Muscle of leg (tissue), 16 donors: ENCODE measurements at places on chromosomes 16 and 17.
A peak's percentile ranks its signal among the peaks of the same experiment; 100 is the strongest.

DNA sequence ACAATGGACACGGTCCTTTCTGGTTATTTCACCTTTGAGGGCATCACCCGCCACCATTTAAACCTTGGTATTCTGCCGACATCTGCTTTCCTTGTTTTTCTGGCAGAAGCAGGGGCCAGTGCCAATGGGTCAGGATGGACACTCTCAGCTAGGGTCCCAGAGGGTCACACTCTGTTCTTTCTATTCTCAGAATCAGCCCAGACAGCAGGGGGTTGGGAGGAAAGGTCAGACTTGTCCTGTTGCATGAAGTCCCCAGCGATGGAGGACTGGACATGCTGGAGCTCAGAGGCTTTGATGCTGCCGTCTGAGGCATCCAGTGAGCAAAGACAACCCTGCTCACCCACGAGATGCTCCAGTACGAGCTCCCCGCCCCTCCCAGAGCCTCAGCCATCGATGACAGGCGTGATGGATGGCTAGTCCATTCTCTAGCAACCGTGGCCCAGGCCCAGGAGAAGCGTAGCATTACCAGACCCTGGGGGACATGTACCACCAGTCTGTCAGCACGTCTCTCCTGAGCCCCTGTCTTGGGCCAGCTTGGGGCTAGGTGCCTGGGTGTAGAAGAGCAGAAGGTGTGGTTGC lies 62.0 kb downstream of the FOXL1 start:
- DNase-seq, result no peak

GRCh38 chr17:70232466-70232865 lies 63.1 kb downstream of the KCNJ2 start:
- peak; percentile 69 for DNase-seq

GRCh38 chr17:66301864-66302741 lies at the start of gene PRKCA:
PRKCA (plus strand) TSS chr17:66302613.
- DNase-seq, result peak; percentile 83

- no peak for DNase-seq
Measured at GRCh38 chr16:56022818-56023217, 147.6 kb upstream of the CES5A start.

DNA sequence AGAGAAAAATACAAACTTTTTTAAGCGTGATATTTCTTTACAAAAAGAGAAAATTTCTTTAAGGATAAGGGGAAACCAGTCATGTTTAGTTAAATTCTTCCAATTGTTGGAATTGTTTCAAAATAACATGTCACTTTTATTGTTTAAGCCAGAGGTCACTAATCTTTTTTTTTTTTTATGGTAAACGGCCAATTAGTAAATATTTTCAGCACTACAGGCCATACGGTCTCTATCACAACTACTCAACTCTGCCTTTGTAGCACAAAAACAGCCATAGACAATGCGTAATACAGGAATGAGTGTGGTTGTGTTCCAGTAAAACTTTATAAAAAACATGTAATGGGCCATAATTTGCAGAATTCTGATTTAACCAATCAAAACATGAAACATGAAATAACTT lies 401.4 kb downstream of the GRIN2A start:
- no peak for DNase-seq

DNA sequence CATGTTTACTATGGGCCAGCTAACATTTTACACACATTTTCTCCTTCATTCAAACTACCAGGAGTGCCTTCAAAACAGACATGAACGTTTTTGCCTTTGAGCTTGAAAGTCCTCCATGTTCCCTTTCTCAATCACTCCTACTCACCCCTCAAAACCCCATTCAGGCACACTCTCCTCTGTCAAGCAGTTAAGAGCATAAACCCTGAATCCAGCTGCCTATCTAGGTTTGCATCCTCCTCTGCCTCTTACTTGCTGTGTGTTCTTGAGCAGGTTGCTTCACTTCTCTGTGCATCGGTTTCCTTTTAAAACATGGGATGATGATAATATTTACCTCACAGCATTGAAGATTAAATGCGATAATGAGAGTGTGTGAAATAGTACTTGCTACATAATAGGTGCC lies 215.3 kb downstream of the HAPSTR1 start:
- DNase-seq, result no peak

GRCh38 chr17:3596804-3597464 lies 12.3 kb downstream of the TRPV1 start:
- DNase-seq, result peak; percentile 41

DNA sequence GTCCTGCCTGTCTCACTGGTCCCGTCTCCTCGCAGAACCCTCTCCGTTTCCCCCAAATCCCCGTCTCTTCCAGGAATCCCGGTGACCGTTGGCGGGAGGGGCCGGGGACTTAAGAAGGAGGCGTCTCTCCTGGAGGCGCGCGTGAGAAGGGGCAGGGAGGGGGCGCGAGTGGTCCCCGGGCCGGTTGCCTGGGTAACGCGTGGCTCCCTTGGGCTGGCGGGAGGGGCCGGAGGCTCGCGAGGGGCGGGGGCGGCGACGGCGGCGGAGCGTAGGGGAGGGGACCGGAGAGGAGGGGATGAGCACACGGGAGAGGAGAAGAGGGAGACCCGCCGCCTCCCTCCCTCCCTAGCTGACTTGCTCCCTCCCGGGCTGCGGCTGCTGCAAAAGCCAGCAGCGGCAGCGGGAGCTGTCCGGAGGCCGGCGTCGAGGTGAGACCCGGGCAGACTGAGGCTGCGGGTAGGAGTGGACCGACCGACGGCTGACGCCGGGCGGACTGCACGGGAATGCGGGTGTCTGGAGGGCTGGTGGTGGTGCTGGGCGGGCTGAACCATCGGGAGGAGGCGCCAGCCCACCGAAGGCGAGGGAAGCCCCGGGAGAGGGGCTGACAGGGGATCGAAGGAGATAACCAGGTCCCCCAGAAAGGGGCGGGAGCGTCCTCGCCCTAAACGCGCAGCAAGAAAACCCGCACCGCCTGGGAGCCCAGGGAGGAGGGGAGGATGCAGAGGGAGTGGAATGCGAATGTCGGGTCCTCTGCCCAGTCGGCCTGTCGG lies at the start of gene PRRT2:
TSS of gene PRRT2 (plus strand) at position 298 of the 770 bp plus-strand sequence. CDS start 862 bp downstream, outside the sequence.
- peak; percentile 94 for DNase-seq

DNA sequence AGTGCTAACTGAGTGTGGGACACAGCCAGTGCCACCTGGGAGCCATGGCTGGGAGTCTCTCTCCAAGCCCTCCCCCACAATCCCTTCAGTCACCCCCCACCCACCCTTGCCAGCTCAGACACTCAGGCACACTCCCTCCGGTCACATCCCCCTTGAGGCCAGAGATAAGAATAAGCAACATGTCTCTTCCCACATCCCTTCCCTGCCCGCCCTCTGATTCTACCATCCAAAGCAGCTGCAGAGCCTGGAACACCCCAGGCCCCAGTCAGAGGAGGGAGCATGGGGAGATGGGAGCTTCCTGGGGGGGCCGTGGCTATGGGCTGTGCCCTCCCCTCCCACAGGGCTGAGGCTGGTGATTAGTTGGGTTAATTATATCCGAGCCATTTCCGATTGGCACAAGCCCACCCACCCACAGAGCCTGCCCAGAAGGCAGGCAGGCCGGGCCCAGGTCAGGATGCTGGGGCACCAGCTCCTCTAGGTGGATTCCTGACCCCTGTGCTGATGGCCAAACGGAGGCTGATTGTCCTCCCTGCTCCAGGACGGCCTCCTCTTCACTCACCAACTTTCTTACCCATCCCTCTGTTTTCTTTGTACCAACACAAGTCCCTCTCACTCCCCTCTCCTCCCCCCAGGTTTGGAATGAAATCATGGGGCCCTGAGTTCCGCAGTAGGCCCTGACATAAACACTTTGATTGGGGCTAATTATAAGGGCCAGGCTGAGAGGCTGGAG lies 28.6 kb upstream of the MEIOC start:
- no peak for DNase-seq

- DNase-seq, result no peak
Measured at GRCh38 chr16:69166946-69167930, 19.7 kb upstream of the SNTB2 start.

DNA sequence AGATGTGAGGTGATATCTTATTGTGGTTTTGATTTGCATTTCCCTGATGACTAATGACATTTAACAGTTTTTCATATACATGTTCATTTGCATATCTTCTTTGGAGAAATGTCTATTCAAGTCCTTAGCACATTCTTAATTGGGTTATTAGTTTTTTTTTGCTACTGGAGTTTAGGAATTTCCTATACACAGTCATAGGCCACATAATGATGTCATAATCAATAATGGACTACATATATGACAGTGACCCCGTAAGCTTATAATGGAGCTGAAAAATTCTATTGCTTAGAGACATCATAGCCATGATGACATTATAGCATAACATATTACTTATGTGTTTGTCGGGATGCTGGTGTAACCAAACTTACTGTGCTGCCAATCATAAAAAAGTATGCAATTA lies 83.7 kb downstream of the ABCA8 start:
- DNase-seq, result no peak

- no peak for DNase-seq
Measured at GRCh38 chr16:68875871-68876270, 32.5 kb downstream of the TANGO6 start.

DNA sequence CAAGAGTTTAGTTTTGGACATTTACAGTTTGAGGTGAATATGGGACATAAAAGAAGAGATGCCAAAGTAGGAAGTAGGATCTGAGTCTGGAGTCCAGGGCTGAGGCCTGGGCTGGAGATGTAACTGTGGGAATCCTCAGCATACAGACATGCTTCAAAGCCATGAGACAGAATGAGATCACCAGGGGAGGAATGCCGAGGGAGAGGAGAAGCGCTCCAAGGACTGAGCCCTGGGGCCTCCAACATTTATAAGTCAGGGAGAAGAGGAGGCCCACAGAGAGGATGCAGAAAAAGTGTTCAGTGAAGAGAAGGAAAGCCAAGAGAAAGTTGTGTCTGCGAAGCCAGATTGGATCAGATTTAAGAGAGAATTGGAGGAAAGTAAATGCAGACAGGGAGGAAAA lies 277.5 kb upstream of the MYOCD start:
- DNase-seq, result peak; percentile 91

DNA sequence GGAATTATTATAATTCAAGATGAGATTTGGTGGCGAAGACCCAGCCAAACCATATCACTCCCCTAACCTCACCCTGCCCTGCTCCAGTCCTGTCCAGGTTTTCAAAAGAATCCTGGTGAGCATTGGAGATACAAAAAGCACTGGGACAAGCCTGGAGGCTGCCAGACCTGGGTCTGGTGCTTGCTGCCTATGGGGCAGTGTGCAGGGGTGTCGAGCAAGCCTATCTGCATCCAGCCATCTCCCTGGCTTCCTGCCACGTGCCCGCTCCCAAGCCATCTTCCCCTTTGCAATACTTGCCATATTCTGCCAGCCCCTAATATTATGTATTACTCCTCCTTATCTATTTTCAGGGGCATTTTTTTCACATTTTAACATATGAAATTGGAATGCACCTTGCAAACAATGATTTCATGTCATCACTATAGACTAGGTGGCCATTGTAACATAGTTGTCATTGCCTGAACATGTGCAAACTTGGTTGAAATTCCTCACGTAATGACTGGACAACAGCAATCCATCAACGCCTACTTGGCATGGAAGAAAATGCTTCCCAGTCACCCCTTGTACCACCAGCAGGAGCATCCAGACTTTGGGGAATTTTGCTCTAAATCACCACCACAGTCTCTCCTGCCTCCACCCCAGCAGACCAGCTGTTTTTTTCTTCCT lies 8.1 kb upstream of the KDM8 start:
- DNase-seq, result no peak

GRCh38 chr17:56786989-56787482 lies 46.7 kb downstream of the C17orf67 start:
- DNase-seq, result peak; percentile 42

DNA sequence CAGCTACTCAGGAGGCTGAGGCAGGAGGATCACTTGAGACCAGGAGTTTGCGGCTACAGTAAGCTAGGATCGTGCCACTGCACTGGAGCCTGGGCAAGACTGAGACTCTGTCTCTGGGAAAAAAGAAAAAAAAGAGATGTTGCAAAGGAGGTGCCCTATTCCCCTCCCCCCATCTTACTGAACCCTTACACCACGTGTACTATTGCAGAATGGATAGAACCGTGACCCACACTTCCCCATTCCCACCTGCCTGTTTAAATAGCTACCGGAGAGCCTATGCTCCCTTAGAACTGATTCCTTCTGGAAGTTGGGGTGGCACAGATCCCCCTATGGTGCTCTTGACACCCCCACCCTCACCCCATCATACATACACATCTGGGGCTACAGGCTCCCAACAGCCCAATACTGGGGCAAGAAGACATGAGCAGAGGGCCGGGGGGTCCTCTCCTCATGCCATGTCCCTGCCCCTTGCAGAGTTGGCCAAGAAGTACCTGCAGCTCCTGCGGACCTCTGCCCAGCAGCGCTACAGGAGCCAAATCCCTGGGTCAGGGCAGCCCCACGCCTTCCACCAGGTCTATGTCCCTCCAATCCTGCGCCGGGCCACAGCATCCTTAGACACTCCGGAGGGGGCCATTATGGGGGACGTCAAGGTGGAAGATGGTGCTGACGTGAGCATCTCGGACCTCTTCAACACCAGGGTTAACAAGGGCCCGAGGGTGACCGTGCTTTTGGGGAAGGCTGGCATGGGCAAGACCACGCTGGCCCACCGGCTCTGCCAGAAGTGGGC lies 35.7 kb downstream of the NLRC5 start:
- DNase-seq, result no peak

- DNase-seq, result no peak
Measured at GRCh38 chr17:78595135-78595810, 18.1 kb upstream of the DNAH17 start.

GRCh38 chr16:85623997-85624601 lies 11.0 kb downstream of the GSE1 start:
- DNase-seq, result no peak
